ENCODE measurements at places on chromosomes 2 and 18.

DNA sequence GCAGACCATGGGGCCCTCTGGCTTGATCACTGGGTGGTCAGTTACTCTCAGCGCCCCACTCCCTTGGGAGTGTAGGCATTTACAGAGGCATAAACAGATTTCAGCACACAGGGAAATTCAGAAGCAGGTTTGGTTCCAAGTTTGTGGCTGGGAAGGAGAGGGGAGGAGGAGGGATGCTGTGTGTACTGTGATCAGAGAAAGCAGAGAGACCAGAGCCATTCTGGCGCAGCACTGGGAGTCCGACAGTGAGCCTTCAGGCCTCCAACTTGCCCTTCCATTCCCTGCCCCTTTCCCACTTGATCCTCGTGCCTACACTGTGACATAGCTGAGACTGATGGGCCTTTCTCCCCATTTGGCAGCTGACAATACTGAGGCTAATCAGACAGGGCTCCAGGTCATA is 47.8 kb upstream of the LOXHD1 start:
- DNase-seq = no peak

DNA sequence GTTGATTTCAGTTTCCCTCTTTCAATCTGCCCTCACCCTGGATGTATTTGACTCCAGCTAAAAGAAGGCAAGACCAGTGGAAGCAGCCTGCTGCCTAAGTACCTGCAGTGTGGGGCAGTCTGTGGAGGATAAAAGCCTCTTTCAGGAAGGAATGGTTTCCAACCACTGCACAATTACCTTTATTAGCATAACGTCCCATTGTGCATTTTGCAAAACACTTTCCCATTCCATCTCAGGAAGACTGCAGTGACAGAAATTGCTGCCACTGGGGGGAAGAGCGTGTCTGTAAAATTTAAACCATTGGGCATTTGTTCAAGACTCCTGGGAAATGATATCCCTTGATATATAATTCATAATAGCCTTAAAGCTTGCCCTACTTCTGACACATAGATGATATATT is 26.2 kb downstream of the CYRIA start:
- no peak for DNase-seq

- DNase-seq = no peak
Observed at GRCh38 chr2:37564356-37564755, 107.1 kb downstream of the CDC42EP3 start.

GRCh38 chr2:84830758-84831500 is 50.0 kb downstream of the TRABD2A start:
- DNase-seq = no peak

GRCh38 chr2:66426244-66427111 is 8.4 kb upstream of the MEIS1 start:
- DNase-seq = no peak

- DNase-seq = no peak
Observed at GRCh38 chr2:10297959-10298531, 4.7 kb upstream of the HPCAL1 start.

GRCh38 chr2:68594041-68594440 is 49.3 kb upstream of the PROKR1 start:
- no peak for DNase-seq

- no peak for DNase-seq
Observed at GRCh38 chr2:240579771-240580614, 6.5 kb upstream of the CAPN10 start.

GRCh38 chr2:41895334-41895664 is 152.5 kb upstream of the PKDCC start:
- DNase-seq = no peak

DNA sequence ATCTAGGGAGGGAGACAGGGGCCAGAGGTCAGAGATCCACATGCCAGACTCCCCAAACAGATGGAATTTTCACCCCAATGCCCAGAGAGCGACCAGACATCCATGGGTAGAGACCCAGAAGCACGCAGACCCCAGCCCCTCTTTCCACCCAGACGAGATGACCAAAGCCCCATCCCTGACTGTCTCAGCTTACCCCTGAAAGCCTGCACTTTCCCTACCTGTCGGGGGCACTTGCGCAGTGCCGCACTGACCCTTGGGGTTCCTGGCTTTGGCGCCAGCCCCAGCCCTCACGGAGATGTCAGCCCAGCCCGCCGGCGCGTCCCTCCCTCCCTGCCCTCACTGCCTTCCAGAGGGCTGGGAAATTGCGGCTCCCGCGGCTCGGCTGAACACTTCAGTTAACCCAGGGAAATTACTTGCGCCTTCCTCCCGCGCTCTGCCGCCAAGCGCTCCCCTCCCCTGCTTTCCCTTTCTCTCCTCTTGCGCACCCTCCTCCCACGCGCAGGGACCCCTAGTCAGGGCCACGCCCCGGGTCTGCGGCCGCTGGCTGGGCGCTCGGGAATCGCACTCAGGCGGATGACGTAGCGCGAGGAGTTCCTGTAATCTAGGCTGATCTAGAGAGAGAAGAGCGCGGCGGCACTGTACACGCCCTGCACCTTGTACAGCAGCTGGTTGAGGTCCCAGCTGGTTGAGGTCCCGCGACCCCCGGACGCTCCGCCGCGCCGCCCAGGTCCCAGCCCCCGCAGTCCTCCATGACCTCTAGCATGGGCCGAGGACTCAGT is 12.0 kb downstream of the ALPG start:
- no peak for DNase-seq

DNA sequence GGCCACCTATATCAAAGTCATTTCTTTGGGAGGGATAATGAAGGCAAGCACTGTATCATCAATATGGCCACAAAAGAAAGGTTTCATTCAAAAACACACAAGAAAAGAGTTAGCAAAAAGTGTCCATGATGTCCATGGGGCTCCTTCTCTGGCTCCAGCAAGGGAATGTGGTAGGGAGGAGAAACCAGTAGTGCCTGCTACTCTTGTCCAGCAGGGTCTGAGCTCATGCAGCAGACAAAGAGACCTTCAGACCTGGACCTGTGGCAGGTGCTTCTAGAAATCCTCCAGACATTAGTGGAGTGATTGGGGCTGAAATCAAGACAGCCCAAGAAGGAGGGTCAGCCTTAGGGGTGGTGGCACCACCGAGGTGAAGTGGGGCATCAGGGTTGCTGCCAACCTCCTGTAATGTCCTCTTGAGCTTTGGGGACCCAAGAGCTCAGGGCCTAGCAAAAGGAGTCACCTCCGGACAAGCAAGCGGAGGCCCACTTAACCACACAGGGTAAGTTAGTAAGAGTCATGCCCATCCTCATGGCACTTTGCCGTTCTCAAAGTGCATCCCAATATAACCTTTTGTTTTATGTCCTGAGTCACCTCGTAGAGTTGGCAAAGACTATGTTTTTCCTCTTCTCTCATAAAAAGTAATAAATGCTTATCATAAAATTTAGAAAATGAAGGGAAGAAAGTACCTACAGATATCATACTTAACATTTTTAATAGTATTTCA is 112.6 kb upstream of the YPEL5 start:
- no peak for DNase-seq

DNA sequence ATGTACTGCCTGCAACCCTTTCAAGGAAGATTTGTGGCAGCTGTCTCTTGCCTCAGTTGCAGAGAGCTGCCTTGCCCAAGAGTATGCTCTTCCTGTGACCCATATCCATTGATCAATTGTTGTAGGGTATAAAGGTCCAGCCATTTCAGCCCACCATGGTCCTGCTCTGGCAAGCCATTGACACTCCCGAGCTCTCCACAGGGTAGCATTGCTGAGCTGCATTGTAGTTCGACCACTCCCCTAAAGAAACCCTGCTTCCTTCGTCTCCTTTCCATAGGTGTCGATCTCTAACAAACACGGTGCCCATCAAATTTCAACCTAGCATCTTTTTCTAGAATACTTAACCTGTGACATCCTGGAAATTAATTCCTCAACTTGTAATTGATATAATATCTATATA is 104.9 kb upstream of the NDUFV2 start:
- no peak for DNase-seq

GRCh38 chr2:170816504-170817092 is at the start of gene GAD1:
TSS of gene GAD1 (plus strand) at chr2:170816887. CDS start at chr2:170818592, 1,705 bp downstream.
- DNase-seq = no peak

DNA sequence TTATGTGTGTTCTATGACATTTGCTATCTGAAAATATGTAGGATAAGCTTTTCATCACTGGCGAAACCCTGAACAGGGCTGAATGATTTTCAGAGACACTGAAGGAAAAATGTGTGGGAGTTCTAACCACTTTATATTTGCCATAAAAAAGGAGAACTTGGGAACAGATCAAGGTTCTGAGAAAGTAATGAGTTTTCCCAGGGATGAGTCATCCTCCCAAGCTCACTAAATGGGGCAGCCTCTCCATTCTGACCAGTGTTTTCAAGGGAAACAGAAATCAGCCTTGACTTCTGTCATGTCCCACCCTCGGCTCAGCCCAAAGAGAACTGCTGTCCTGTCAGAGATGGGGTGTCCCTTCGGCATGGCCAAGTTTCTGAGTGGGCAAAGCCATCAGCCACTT is 2109.8 kb upstream of the CELF4 start:
- DNase-seq = no peak

DNA sequence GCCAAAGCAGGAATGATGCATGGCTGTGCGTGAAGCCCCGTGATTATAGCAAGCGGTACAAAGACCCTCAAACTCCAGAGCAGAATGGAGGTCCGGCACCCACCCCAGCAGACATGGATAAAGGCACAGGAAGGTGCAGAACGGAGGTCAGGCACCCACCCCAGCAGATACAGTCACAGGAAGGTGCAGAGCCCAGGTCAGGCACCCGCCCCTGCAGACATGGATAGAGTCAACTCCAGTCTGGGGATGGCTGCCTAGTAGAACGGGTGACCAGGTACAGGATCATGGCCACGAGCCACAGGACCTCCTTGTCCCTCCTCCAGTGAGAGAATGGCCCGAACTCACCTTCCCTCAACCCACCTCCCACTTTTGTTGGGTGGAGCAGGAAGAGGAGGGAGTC is 318.3 kb upstream of the SALL3 start:
- DNase-seq = no peak

GRCh38 chr18:15198116-15198389 is 450.1 kb downstream of the ANKRD30B start:
- no peak for DNase-seq

DNA sequence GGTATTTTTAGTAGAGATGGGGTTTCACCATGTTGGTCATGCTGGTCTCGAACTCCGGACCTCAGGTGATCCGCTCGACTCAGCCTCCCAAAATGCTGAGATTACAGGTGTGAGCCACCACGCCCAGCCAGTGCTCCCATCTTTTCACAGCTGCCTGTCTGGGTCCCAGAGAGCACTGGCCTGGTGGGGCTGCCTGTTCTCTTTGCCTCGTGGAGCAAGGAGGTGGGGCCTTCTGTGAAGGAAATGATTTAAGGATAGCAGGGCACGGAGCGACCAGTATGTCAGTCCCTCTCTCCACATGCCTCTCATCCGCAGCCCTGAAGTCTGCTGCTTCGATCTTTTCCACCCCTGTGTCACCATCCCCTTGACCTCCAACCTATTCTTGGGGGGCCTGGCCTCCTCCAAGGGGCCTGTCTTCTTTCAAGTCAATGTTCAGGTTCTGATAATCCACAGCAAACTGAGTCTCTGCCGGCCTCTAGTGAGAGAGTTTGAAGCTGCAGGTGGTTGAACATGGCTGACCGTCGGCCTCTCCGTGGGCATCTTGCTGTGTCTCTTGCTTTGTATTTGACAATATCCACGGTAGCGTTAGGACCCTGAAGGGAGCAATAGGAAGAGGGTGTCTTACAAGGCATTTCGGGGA is 28.2 kb upstream of the GIGYF2 start:
- DNase-seq = no peak

DNA sequence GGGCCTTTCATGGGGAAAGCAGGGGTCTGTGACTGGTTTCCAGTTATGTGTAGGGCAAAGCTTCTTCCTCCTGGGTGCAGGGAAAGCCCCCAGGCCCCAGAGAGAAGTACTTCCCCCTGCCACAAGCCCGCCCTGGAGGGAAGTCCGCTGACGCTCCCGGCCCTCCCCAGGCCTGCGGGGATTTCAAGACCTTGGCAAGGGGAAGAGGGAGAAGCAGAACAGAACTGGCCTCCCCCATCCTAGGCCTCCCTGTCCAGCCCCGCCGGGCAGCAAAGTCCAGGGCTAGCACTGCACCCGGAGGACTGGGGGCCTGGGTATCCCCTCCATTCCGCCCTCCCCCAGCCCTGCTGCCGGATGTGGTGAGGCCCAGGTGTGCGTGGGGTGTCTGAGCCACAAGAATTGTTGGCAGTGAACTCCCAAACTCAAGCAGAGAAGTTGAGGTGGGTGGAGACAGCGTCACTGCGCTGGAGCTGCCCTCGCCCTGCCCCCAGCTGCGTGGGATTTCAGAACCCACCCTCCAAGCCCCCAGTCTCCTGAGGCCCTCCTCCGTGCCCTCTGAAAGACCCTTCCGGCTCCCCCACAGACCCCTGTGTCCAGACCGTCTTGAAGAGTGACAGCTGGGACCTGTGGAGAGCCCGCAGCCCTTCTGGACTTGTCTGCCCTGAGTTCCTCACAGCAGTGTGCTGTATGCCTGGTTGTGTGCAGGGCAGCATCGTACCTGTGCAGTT is 1.1 kb upstream of the DUSP2 start:
- no peak for DNase-seq

DNA sequence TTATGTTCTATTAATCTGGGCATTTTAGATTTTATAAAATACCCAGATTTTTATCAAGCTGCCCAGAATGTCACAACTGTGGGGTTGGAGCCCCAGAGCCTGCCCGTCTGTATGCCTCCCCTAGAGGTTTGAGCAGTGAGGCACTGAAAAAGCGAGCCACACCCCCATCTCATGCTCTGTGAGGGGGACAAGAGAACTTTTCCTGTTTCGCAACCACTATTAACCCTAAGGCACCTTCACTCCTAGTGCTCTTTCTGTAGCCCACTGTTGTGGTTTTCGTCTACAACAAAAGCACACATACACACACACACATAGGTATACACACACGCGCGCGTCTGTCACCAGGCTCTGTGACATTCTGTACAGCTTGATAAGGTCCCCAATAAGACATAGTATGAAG is 38.0 kb downstream of the DCDC2C start:
- DNase-seq = no peak

DNA sequence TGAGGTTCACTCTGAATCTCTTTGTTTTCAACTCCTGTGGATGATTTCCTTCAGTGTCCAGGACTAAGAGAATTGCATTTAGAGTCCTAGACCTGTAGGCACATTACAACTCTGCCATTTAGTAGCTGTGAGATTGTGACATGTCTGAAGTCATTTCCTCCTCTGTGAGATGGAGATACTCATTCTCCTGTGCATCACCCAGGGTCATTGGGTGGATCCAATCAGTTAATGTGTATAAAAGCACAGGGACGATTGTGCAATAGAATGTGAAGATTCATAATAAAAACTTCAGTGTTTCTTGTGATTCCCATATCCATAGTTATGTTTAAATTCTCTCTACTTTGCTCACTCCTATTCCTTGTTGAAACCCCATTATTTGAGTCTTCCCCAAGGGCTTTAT is 113.6 kb downstream of the DIS3L2 start:
- DNase-seq = no peak

DNA sequence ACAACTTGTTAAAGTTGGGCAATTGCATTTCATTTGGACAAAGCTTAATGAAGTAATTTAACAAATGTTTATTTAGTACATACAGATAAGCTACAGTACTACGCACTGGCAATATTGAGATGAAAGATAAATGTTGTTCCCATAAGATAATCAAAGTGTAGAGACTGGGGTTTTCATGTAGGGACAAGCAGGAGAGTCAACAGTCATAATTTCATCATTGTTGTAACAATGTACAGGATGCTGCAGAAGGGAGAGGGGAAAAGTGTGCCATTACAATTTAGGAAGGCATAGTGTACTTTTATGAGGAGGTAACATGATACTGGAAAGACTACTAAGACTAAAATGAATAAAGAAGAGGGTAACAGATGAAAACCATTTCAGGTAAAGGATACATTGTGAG is 441.6 kb downstream of the ERBB4 start:
- DNase-seq = no peak

GRCh38 chr2:156321243-156321904 is 11.1 kb downstream of the NR4A2 start:
- DNase-seq = no peak

- DNase-seq = no peak
Observed at GRCh38 chr2:217736776-217737550, 265.8 kb downstream of the TNS1 start.
